Activated naive CD4-positive, alpha-beta T cell treated with anti-CD3 and anti-CD28 coated beads, Interleukin-2, amount 10 ng/mL, durations not matched to agents 5 hours and 36 hours (primary cell): ENCODE measurements at places on chromosomes 4 and X. TPM values are rescaled to one million over a fixed set of nuclear protein-coding genes. Genes with fewer than 3 reads are reported as not detected.

The ASB9 gene
- total RNA-seq: 0.58 TPM

The NSG1 gene
- total RNA-seq: 9.0 TPM

The AFP gene
- total RNA-seq: not detected

The GABRG1 gene
- total RNA-seq: not detected

The ERAS gene
- not detected for total RNA-seq

The FGF2 gene
- 0.05 TPM for total RNA-seq

The DKK2 gene
- total RNA-seq: not detected

The TEX13B gene
- total RNA-seq: not detected

The RS1 gene
- not detected for total RNA-seq

The EGF gene
- not detected for total RNA-seq

The KLKB1 gene
- 0.10 TPM for total RNA-seq

The SAGE1 gene
- not detected for total RNA-seq

The CHIC1 gene
- total RNA-seq: 6.0 TPM

The TMPRSS11A gene
- total RNA-seq: not detected

The RAP1GDS1 gene
- total RNA-seq: 44.6 TPM

The HTN3 gene
- total RNA-seq: not detected

The C4orf51 gene
- total RNA-seq: not detected

The AWAT2 gene
- not detected for total RNA-seq
